ENCODE measurements at places on chromosomes 7 and 10.

DNA sequence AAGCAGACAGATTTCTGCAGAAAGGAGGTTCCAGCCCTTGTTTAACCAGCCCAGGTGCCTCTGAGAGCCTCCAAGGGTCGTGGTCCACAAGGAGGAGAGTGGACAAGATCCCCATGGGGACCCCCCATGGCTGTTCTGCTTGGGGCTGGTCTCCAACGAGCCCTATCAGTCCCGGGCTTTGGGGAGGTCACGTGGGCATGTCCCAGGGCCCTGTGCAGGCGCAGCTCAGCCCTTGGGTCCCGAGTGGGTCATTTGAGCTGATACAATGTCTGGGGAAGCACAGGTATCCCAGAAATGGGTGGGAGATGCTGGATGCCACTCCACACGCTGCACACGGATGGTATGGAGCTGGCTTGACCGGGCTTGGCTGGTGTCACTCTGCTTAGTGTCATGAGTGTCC lies 57.8 kb downstream of the NPTX2 start:
- DNase-seq, result no peak

DNA sequence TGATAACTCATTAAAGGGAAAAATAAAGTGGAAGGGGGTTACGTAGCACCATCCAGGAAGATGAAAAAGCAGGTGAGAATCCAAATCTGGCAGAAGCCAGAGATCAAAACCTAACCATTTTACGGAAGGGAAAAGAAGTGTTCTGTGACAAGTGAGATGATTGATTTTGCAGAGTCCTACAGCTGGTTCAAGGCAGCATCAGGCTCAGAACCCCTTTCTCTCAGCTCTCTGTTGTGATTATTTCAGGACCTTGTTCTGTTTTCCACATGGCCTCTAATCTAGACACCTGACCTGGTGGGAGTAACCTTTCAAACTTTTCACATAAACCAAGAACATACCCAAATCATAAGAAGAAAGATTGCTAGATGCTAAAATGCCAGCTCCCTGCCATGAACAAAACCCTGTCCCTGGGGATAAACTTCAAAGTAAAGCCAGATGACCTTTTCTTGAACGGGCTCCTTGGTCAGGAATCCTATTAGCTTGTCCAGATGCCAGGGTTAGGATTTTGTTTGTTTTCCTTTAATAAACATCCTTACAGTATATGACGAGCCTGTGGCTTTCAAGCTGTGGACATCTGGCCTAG lies 5.9 kb downstream of the DUSP5 start:
- no peak for DNase-seq

DNA sequence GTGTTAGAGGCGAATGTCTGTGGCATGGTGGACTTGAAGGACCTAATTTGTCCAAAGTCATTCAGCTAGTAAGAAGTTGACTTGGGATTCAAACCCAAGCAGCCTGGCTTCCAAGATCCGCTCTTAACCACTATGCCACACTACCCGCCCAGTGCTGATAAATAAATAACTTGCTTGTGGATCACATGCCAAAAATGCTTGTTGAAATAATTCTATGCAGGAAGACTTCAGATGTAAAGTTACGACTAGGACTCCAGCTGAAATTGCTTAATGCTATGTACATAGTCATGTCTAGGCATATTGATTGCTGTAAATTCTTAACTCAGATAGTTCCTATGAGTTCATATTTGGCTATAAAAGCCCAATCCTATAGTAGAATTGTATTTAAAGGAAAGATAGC lies 76.0 kb downstream of the PLXDC2 start:
- DNase-seq, result no peak

DNA sequence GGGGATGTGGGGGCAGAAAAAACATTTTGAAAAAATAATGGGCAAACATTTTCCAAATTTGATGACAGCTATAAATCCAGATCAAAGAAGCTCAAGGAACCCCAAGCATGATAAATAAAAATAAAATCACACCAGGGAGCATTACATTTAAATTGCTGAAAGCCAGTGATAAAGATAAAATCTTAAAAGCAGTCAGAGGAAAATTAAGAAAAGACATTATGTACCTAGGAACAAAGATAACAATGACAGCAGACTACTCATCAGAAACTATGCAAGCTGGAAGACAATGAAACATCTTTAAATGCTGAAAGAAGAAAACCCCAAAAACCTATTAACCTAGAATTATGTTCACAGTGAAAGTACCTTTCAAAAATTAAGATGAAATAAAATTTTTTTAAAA lies 23.3 kb downstream of the NEUROG3 start:
- no peak for DNase-seq

DNA sequence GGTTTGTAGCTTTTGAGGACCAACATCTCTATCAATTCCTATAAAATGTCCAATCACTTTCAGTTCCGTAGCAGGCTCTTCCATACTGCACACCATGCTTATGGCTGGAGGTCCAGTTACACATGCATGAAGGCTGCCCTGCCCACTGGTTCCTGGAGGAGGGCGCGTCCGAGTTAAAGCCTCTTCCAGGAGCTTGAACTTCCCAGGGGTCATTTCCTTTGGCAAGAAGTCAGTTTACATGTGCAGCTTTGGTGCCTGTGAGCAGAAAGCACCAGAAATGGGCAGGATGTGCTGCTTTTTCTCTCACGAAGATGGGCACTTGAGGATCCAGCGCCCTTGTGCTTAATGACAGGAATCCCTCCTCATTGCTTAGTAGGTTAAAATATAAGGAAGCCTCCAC lies 17.6 kb upstream of the PHYH start:
- DNase-seq, result no peak

DNA sequence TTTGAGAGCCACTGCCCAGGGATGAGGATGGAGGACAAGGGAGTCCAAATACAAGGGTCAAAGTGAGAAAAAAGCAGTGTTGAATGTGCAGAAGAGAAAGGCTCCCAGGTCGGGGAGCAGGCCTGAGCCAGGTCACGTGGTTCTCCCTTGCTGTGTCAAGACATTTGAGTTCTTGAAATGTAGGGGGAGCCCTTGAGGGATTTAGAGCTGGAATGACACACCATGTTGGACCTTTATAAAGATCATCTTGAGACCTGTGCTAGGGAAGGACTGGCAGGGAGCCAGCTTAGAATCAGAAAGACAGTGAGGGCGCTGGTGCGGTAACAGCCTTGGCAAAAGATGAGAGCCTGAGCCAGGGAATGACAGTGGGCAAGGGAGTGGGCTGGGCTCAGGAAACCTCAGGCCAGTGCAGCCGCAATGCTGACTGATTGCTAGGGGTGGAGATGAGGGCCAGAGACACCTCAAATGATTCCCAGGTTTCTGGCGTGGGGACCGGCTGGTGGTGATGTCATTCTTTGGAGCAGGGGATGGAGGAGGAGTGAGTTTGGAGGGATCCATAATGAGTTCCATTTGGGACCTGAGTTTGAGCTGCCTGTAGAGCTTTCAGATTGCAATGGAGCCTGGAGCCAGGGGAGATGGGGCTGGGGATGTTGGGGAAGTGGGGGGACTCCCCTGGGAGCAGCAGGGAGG lies 120.1 kb downstream of the PTPN20 start:
- no peak for DNase-seq

DNA sequence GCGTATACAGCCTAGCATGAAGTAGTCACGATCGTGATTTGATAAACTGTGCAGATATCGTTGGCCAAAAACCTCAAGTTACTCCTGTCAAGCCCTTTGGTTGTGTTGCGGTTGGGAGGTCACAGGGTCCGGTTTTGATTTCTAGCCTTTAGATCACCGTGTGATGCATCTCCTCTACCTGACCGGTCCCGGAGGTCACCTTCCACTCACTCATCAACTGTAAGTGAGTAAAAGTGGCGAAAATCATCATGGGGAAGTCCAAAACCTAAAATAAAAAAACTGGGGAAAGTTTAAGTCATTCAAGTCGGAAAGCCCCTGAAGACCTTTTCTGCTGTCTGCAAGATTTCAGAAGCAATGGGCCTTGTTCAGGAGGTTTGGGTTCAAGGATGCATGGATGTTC lies 62.8 kb downstream of the ADARB2 start:
- DNase-seq, result no peak

DNA sequence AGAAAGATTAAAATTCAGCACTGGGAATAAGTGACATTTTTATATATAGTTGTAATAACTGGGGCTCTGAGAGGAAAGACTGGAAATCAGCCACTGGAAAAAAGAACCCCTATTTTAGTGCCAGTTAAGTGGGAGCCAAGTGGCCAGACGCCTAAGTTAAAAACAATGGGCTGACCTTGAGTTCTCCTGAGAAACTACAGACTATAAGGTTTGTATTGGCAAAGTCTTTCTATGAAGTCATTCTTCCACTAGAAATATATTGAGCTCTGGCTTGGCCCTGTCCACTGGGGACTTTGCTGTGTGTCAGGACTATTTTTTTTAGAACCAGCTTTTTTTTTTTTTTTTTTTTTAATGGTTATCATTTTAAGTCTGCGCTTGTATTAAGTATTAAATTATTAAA lies 210.6 kb upstream of the FZD8 start:
- no peak for DNase-seq

DNA sequence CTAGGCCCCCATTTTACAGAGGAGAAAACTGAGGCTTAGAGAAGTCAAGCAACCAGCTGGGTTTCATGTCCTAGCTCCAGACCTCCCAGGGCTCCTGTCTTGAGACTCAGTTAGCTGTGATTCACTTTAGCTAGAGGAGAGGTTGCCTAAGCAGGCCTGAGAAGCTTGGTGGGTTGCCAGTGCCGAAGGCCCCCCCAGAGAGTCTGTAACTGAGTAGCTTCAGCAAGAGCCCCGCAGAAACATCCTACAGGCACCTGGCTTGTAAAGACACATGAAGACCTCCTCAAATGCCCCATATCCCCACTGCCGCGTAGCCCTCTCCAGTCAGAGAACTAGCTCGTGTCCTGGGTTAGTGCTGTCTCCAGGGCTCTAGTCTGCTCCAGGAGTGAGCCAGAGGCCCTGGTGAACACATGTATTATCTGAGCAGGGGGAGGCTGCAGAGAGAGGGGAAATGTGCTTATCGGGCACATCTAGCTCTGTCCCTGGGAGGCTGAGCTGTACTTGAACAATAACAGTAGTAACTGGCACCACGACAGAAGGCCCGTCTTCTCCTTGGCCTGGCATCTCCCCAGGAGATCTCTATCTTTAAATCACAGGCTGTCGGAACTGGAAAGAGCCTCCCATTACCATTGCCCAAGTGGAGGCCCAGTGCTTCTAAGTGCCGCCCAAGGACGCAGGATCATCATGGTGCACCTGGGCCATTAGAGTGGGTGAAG lies 28.9 kb downstream of the UNC5B start:
- DNase-seq, result no peak

- DNase-seq, result no peak
Observed at GRCh38 chr7:113175525-113176104, 57.3 kb upstream of the SMIM30 start.

DNA sequence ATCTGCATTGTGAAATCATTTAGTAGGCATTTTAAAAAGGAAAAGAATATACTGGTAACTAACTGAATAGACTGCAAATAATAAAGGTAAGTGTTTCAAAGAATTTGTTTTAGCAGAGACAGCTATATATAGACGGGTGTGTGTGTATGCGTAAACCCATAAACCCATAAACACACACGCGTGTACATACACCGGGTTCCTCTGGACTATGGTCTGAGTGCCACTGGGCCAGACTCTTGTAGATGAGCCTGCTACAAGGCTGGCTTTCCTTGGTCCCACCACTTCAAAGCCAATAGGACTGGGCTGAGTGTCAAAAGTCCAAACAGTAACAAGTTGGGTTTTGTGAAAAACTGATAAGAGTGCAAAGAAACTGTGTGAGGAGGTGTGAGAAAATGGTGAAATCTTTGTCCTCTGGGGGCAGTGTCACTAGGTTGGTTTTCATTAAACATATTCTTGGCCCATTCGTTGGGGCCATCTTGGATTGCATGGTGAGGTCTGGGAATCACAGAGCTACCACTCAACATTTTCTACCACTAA lies 39.8 kb downstream of the GNA12 start:
- no peak for DNase-seq

- DNase-seq, result no peak
Observed at GRCh38 chr10:101003639-101004206, 4.1 kb downstream of the LZTS2 start.

DNA sequence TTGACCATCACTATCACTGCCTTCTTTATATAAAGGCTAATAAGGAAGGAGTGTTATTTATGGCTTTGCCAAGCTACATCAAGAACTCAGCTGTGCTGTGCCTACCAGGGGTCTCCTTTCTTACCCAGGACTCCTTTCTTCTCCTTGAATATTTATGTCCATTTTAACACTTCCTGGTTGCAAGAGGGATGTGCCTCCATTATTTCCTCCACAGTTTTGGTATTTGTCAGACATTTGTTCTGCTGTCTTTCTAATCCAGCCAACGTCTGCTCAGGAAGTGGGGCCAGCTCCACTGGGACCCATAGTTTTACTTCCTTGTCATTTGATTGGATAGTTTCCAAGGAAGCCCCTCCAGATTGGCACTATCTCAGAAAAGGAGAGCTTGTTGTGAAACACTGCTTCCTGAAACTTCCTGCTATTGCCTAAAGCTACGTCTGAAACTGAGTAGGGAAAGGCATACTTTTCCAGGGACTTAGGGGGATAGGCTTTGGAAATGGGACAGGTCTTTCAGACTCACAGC lies 6.6 kb upstream of the STRIP2 start:
- DNase-seq, result no peak

DNA sequence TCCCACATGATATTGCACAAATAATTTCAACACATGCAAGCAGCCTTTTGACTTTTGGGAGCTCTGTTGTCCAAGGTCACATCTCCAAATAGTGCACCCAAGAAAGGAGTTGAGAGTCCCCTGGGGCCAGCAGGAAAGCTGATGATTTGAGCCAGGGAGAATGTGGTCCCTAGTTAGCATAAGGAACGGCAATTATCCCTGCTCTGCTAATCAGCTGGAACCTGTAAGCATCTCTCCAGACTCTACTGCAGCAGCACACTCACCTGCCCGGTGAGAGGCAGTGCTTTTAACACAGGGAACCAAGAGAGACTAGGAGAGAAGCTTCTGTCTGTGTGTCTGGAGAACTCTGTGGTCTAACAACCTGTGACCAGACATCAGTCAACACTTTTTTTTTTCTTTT lies 17.0 kb downstream of the TRPV5 start:
- no peak for DNase-seq

GRCh38 chr7:112254156-112254555 lies 47.7 kb downstream of the ZNF277 start:
- DNase-seq, result no peak

GRCh38 chr10:123262456-123262855 lies 108.3 kb downstream of the BUB3 start:
- DNase-seq, result no peak

DNA sequence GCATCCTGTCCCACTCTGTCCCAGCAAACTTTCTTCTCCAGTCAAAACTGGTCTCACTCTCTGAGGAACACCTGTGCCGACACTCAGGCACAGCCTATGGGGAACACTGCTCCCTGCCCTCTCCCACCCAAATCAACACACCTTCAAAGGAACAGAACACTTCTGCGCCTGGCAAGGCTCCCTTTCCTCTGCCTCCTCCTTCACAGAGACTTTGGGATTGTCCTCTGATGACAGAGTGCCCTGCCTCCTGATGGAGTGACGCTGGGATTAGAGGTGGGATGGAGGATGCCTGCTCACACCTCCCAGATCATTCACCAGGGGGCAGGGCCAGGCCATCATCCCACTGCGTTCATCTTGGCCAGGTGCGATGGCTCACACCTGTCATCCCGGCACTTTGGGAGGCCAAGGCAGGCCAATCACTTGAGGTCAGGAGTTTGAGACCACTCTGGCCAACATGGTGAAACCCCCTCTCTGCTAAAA lies 26.5 kb downstream of the KLF6 start:
- DNase-seq, result no peak

GRCh38 chr10:30282221-30282620 lies 66.9 kb downstream of the MTPAP start:
- no peak for DNase-seq

All from T-helper 22 cell (primary cell).